ENCODE measurements at places on chromosomes 16 and 17.

DNA sequence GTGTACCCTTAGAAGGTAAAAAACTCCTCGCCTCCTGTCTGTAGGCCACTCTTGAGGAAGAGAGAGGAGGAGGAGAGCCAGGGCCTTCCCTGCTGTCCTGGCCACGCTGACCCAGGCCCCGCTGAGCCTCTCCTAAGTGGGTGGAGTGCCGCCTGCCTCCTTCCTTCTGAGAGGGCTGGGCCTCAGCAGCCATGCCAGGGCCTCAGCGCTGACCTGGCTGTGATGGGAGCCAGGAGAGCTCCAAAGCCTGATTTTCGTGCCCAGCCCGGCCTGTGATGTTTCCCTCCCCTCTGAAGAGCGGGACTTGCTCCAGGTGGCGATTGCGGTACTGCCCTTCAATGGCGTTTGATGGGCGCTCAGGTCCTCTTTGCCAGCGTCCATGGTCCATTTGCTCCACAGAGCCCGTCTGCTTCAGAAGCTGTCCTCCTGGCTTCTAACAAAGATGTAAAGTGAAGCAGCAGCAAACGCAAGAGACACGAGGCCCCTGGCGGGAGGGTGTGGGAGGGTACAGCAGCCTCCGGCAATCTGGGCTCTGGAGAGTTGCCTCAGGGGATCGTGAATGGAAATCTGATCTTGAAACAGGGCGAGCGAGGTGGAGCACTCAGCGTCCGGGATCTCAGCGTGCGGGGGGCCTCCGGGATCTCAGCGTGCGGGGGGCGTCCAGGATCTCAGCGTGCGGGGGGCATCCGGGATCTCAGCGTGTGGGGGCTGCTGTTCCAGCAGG lies 93.5 kb downstream of the NPIPB11 start:
- DNase-seq, result no peak

GRCh38 chr17:61468263-61468907 lies 16.2 kb downstream of the TBX4 start:
- DNase-seq, result no peak

DNA sequence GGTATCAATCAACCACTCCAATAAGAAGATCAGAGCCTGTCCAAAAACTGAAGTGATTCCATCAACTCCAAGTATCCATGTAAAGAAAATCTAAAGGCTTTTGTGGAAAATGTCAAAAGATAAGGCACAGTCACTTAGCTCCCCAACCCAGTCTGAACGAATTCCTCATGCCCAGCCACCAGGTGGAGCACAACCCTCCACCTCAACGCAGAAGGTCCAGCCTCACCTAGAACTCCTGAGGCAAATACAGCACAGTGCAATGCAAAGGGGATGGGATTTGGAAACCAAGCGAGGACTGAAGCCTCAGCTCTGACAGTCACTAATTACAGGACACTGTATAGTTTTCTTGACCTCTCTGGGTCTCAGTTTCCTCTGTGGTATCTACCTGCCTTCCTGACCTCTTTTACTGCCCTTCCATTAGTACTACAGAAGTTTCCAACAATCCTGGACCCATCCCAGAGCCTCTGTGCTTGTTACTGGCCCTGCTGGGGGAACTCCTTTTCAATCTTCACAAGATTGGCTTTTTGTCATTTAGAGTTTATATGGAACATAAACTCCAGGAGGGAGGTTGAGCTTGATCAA lies 2.0 kb downstream of the NCBP3 start:
- no peak for DNase-seq

DNA sequence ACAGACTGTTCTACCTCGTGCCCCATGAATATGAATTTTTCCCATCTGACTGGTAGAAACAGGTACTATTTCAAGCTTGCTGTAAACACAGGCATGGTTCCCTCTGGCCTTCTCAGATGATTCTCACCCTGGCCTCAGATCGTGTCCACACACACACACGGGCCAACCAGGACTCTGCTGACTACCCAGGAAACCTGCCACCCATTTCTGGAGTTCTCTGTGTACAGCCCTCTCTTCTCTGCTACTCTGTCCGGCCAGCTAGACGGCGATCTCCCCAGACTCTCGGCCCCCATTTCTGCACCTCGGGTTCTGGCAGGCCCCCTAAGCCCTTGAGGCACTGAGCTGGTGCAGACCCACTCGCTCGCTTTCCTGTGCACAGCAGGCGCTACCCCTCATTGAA lies 31.2 kb downstream of the RPA1 start:
- no peak for DNase-seq

- no peak for DNase-seq
Observed at GRCh38 chr16:56262148-56262547, 70.9 kb downstream of the GNAO1 start.

DNA sequence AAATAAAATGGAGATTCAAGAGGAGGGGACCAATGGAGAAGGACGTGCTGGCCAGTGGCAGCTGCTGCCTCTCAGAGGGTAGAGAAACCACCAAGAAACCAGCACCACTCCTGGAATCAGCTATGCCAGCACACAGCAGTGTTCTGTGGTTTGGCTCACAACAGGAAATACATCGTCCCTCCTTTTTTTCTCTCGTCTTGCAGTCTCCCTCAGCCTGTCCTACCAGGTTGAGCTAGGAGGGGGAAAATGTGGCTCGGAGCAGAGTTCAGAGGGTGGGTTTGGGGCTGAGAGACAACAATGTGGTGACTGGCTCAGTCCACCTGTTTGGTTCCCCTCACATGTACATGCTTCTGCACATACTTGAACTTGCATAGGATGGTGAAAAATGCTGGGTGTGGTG lies 19.9 kb upstream of the SLC16A5 start:
- DNase-seq, result no peak

GRCh38 chr17:4956493-4957061 lies 5.7 kb downstream of the ENO3 start:
- no peak for DNase-seq

GRCh38 chr17:60468371-60468770 lies 46.1 kb downstream of the CHCT1 start:
- no peak for DNase-seq

DNA sequence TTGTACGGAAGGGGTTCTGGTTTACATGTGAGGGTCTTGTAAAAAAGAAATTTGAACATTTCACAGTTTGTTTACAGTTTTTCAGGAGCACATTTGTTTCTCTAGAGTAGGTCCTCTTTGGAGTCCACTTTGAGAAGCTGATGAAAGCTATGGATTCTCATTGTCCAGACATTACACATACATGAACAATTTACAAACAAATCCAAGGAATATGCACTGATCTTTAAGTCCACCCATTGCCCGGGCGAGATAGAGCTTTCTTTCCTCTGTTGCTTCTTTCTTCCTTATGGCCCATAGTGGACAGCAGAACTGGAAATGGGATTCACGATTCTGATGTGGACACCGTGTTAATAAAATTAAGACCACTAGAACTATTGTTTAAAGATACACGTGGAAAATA lies 1.9 kb downstream of the DCAF7 start:
- DNase-seq, result no peak

GRCh38 chr17:51056813-51057510 lies 63.7 kb downstream of the SPAG9 start:
- DNase-seq, result no peak

GRCh38 chr16:47311738-47312505 lies 148.9 kb downstream of the ITFG1 start:
- peak; percentile 11 for DNase-seq

GRCh38 chr17:19418251-19418992 lies 7.4 kb downstream of the RNF112 start:
- no peak for DNase-seq

GRCh38 chr16:54407596-54407995 lies 121.0 kb upstream of the IRX3 start:
- DNase-seq, result no peak

DNA sequence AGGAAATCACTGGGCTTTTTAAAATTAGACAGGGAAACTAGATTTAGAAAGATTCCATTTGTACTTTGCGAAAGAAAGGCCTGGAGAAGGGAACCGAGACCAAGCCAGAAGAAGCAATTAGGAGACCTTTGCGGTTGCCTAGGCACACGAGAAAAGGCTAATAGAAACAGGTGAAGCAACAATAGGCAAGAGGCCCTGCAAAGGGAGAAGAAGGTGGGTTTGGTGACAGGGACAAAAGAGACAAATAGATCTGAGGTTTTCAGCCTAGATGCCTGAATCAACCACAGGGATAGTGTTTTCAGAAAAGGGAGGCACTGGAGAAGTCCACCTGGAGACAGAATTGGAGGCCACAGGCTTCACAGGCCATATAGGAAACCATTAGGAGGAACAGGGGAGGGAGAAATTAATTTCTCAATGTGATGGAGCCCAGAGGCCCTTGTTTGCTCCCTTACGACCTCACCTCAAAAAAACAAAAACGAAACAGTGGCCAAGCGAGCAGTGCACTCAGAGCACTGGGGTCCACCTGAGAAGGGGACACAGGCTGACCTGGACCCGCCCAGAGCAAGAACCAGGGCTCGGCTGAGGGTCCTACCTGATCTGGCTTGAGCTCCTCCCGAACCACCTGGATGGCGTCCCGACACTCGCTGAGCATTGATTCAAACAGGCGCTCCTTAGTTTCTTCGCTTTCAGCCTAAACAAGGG lies 22.3 kb downstream of the SRP68 start:
- DNase-seq, result no peak

- DNase-seq, result no peak
Observed at GRCh38 chr16:54284931-54285413, 1.6 kb downstream of the IRX3 start.

DNA sequence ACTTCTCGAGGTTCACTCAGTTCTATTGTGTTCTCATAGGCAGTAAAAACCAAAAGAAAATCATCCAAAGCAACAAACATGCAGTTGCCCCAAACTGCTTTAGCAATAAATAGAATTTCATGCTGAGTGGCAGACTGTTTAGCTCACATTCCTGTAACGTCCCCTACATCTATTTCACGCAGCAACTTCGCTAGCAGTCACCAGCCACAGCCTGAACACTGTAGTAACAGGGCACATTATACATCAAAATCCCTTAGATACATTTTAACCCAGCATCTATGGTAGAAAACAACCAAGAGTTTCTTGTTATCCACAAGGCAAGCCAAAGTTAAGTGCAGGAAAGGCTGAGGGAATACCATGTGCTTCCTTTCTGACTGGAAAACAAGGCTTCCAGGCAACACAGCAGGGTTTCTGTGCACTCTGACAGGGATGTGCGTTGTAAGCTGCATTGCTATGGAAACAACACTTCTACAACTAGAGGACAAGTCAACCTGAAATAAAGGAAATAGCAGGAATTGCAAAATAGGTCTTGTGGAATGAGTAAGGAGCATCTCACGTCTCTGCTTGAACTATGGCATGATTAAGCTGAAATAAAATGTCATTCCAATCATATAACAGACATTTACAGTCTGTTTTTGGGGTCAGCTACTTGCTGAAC lies 55.4 kb downstream of the CFDP1 start:
- no peak for DNase-seq

GRCh38 chr17:79859676-79860615 lies 20.7 kb upstream of the CBX4 start:
- DNase-seq, result no peak

DNA sequence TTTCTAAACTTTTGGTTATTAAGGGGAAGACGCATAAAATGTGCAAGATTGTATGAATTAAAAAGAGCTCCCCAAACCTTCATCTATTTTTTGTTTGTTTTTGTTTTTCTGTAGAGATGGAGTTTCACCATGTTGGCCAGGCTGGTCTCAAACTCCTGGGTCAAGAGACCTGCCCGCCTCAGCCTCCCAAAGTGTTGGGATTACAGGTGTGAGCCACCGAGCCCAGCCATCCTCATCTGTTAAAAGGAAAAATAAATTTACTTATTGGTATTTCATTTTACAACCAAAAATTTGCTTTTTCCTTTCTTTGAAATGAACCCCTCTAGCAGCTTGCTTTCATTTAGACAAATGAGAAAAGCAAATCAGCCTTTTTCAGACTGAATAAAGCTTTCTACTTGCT lies 23.2 kb downstream of the RNF157 start:
- no peak for DNase-seq

DNA sequence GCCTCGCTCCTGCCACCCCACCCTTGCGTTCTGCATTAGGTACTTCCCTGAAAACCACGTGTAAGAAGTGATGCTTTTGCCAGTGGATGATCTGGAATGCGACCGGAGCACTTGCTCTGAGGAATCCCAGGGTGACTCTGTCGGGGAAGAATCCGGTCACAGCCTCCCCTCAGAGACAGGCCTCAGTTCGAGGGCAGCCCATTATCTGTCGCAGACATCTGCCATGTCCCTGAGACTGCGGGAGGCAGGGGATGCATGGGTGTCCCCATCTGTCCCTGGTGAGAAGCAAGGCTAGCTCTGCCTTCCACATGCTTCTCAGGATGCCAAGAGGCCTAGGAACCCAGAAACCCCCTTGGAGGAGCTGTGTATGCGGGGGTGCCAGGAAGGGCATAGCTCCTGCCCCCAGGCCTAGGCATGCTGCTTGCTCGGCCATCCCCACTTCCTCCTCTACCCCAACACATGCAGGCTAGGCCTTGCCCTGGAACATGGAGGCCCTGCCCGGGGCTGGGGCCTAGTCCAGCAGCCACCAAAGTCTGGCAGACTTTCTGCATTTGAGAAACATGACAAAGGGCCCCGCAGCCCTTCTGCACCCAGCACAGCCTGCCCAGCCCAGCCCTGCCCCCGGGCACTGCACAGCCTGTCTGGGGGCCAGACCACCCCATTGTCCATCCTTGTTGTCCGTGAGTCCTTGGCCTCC lies 20.5 kb downstream of the MNT start:
- no peak for DNase-seq

- DNase-seq, result no peak
Observed at GRCh38 chr16:79593074-79593531, 7.4 kb downstream of the MAF start.

- no peak for DNase-seq
Observed at GRCh38 chr17:31318851-31319661, 2.4 kb downstream of the EVI2A start.

GRCh38 chr16:84657229-84657837 lies 9.0 kb downstream of the KLHL36 start:
- no peak for DNase-seq

DNA sequence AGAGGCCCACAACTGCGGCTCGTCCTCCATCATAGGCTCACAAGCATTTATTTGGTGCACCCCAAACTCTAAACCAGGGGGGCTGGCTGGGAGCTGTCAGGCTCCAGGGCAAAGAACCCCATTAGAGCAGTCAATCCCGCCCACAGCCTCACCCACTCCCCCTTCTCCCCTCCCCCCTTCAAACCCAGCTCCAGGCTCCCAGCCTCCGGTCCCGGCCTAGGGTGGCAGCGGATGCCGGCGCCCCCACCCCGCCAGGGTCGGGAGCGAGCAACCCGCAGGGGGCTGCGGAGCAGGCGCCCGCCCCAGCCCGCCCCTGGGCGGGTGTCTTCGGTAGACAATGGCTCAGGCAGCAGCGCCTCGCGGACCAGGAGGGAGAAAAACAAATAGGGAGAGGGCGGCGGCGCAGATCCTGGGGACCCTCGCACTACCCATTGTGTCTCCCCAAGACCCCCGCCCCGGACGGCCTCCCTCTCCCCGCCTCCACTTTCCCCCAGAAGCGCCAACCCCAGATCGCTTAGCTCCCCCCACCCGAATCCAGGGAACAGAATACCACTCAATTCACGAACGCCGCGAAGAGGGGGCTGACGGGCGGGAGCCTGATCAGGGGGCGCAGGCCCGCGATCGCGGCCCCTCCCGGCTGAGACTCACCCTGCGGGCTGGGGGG lies 572 bp downstream of the FAM171A2 start:
- no peak for DNase-seq

- DNase-seq, result no peak
Observed at GRCh38 chr16:2480948-2481347, 6.0 kb downstream of the TBC1D24 start.

Data from iPS DF 6.9 (cell line).